Gastrocnemius medialis (tissue), 4 donors: ENCODE measurements at places on chromosomes 11 and 22.

DNA sequence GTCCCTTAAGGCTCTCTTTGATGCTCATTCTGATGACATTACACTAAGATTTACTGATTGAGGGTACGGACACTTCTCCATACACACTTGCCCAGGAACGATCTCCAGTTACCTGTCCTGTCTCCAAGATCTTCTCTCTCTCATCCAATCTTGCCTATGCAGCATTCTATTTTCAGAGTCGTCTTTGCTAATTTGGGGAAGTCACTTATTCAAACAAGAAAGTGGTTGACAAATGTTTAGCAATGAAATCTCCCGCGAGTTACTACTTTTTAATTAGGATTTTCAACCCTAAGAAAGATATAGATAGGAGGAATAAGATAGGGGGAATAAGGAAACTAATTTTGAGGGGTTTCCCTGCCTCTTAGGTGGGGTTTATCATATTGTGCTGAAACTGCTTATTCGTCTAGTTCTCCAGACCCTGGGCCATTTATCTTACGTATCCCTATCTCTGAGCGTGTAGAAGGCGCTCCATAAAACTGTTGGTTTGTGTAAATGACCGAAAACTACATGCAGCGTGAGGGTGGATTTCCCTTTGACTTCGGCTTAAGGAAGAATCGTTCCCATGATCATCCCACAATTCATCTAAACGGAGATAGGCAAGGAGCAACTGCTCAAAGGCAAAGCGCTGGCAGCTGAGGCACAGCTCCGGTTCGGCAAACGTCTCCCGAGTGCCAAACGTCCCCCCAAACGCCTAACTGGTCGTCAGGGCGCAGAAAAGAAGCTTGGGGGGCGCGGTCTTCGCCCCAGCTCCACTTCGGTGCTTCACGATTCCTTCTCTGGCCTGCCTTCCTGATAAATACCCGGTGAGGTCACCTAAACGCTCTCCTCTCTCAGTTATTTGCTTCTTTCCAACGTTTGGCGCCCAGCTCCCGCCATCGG lies 804 bp downstream of the APIP start:
- no peak for DNase-seq

DNA sequence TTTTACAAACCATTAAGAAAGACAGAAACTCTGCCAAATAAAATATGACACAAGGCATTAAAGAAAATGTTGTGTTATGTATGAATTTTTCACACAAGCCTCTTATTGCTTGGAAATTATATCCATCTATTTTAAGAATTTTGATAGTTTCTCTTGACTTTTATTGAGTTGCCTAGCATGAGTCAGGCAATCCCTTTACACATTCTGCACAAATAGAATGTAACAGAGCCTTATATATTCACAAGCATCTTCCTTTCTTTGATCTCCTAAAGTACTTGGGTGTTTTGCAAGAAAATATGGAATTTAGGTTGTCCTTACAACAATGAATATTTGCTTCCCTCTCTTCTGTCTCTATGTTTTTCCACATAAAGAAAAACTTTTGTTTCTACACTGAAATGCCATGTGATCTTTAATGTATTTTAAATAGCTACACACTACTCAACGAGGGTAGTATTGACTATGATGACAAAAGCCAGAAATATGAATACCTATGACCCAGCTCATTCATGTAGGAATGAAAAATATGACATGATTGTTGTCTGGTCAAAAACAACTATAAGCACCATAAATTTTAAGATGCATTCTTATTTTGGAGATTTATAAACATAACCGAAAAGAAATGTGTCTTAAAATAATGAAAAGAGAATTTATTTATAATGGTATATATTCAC lies 398.8 kb downstream of the GUCY1A2 start:
- no peak for DNase-seq

GRCh38 chr11:73410627-73411026 lies 34.4 kb downstream of the RELT start:
- no peak for DNase-seq

GRCh38 chr11:1295086-1295485 lies 14.3 kb downstream of the TOLLIP start:
- no peak for DNase-seq

DNA sequence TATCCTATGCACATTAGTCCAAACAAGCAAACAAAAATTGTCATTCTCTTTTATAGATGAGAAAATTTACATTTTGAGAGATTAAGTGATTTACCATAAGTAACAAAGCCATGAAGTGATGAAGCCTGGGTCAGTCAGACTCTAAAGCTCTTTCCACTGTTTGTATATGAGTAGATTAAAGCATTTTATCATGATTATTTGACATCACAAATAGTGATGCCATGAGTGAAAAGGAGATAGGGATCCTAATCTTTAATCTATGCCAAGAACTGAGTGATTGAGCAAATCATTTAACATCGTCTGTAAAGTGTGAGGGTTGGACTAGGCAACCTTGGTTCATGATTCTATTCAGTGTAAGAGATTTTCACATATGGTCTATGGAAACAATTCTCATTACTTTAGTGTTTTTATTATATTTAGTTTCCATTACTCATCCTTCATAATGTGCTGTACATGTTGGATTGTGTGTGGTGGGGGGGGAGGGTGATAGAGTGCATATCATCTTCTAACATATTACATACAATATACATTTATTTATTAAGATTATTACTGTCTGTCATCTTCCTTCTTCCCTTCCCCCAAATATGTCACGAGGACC lies 50.7 kb downstream of the ARHGEF12 start:
- DNase-seq = no peak

- DNase-seq = no peak
Observed at GRCh38 chr22:37594237-37594636, 14.3 kb upstream of the LGALS2 start.

DNA sequence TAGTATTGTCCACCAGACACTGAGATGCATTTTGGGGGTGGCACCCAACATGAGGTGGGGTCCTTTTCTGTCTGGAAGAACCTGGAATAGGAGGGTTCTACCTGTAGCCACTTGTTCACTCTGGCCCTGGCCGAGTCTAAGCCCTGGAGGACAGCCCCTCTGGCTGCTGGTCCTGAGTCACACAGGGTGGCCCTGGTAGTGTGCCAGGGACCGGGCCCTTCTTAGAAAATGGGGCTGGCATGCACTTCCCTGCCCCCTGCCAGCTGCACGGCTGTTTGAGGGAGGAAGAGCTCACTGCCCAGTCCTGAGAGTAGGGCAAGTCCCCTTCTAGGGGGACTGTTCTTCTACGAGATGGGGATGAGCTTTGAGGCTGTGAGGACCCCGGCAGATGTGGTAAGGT lies 2.2 kb downstream of the PLCB3 start:
- no peak for DNase-seq

DNA sequence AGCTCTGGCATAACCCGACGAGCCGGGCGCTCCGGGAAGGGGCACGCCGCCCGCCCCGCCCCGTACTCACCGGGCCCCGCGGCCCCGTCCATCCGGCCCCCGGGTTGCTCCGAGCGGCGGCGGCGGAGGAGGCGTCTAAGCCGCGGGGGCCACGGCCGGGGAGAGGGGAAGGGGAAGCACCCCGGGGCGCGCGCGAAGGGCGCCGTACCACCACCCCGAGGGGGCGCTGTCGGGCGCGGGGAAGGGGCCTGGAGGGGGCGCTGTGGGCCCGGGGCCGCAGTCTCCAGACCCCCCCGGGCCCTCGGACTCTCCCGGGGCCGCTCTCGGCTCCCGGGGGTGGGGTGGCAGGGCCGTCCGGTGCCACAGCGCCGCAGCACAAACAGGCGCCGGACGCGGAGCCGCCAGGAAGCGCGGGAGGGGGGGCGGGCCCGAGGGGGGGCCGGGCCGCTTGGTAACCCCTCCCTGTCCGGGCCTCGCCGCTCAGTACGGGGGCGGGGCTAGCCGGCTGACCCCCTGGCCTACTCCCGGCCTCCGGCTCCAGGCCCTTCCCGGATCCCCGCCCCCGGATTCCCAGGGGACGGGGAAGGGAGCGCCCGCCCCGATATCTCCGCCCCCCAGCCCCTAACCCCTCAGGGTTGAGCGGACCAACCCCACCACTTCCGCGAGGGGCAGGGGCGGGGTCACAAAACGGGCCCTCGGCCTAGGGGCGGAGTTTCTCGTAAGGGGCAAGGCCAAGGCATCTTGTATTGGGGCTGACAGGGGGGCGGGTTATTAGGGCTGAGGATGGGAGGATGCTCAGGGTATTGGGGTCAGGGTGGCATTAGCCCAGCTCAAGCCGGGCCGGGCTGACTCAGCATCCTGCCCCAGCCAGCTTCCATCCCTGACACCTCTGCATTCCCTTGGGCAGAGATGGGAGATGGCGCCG lies at the start of the genes EML3 and ROM1:
Gene EML3, minus strand, starts transcription at position 410 of the 925 bp plus-strand sequence. Its CDS starts 318 bp downstream, at position 92.
Gene ROM1, plus strand, starts transcription at position 892 of the 925 bp plus-strand sequence. Its CDS starts 25 bp downstream, at position 917.
- peak; percentile 82 for DNase-seq

- no peak for DNase-seq
Observed at GRCh38 chr11:104967534-104968354, 630 bp downstream of the CASP4 start.

GRCh38 chr11:41190437-41191082 lies 268.9 kb downstream of the LRRC4C start:
- DNase-seq = no peak

GRCh38 chr11:70740488-70740851 lies 342.1 kb downstream of the CTTN start:
- DNase-seq = no peak

GRCh38 chr11:4019891-4020290 lies 74.7 kb upstream of the RRM1 start:
- no peak for DNase-seq

DNA sequence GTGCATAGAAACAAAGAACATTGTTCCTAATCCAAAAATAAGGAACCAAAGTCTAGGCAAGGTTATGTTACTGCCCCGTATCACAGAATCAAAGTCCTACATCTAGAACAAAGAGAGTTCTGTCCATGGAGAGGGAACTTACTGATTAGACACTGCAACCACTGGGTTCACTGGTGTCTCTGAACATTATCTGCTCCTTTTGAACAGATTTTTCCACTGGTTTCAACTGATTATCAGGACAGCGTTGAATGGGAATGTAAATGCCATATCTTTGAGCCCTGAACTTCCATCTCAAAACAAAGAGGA lies 20.1 kb upstream of the OR8D2 start:
- DNase-seq = no peak

- DNase-seq = no peak
Observed at GRCh38 chr11:73001615-73002014, 140.5 kb downstream of the FCHSD2 start.

DNA sequence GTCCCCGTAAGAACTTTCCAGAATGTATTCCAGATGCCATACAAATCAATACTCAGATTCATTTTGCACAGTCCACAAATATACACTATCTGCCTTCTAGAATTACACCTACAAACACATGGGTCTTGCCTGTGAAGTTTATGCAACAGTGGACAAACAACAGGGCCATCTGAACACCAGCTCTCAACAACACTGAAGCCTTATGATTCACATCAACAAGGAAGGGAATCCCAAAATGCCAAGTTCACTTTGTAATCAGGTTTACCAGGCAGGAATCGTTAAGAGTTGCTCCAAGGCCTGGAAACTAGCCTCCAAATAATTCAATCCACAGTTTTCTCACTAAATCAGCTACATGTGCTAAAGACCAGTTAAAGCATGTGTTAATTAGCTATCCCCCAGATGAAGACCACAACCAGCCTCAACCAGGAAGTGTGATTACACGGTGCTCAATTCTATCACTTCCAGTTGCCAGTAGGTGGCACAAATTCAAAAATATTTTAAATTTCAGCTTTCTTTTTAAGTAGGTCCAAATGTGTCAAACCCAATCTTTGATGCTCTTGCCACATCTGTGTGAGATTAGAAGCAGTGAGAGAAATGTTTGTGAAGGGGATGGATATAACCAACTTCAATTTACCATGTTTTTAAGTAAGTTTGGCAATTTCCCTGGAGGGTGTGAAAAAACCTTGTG lies 139.1 kb upstream of the BDNF start:
- DNase-seq = no peak

GRCh38 chr11:2207212-2207611 lies 35.6 kb upstream of the TH start:
- DNase-seq = no peak

- no peak for DNase-seq
Observed at GRCh38 chr11:67434395-67434881, 3.0 kb downstream of the PTPRCAP start.

DNA sequence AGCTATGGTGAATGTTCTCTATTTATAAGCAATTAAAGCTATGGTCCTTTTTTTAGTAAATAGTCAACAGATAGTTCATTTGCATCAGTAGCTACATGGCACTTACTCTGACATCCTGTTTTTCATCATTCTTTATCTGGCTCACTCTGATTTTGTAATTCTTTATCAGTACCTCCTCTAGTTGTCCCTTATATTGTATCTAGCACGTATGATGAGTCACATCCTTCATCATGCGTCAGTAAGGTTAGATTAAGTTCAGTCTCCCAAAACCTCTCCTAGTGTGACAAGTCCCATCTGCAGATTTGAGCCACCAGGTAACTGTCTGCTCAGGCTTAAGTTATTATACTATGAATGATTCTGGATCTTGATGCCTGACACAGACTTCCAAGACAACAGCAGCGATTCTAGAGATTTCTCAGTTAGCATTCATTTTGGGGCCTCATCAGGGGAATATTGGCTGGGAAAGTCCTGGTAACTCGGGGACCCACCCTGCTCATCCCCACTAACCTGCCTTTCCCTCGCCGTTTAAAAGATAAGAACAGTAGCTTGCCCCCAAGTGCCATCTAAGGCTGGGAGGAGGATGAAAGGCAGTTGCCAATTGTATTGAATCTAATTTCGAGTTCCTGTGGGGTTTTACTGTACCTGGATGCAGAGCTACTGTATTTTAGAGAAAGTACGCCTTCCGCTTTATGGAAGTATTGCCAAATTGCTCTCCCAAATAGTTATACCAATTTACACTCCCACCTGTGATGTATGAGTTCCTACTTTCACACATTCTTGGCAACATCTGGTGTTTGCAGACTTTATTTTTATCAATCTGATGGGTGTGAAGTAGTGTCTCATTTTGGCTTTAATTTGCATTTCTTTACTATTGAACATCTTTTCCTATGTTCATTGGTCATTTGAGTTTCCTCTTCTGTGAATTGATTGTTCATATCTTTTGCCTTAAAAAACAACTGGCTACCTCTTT lies 55.9 kb downstream of the ZC3H12C start:
- DNase-seq = no peak

GRCh38 chr11:117868815-117869561 lies 7.5 kb downstream of the FXYD6 start:
- DNase-seq = no peak

- no peak for DNase-seq
Observed at GRCh38 chr22:45180146-45180679, 16.5 kb downstream of the NUP50 start.

DNA sequence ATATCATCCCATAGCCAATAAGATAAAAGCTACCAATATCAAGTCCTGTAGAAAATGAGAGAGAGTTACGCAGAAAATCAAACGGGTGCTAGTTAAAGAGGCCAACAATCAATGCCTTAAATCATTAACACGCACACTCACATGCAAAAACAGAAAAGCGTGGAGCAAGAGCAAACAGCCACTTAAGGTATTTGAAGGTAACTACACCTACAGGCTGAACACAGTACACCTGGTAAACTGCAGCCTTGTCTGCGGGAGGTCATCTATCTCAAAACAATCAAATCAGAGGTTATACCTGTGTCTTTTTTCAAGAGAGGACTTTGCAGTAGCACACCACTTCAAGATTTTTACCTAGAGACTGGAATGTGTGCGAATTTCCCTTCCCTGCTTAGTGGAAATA lies 23.6 kb downstream of the SLC35F2 start:
- no peak for DNase-seq
